ENCODE measurements at places on chromosomes 7 and 10.

DNA sequence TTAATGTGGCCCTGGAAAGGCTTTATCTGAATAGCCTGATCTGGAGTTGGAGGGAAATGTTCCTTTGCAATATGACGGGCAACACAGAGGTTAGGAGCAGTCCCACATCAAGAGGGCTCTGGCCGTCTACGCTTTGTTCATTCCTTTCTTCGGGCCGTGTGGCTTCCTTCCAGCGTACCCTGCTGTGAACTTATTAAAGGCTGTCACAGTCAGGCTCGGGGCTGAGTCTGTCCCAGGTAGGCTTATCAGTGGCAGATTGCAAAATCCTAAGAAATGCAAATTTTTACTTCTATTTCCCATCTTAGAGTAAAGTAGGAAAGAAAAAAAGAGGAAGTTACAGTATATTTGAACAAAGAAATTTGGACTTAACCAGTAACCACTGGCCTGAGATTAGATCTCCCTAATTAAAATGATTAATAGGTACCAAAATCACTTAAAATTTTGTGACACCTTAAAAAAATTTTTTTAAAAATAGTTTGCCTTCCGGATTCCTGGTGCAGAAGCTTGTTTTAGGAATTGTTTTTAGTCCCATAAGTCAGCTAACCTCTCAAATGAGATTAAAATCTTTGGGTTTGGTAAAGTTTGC lies 453.1 kb upstream of the MKI67 start:
- peak; percentile 38 for DNase-seq

GRCh38 chr10:125102821-125103220 lies 57.5 kb downstream of the CTBP2 start:
- no peak for DNase-seq

- DNase-seq = peak; percentile 47
Observed at GRCh38 chr7:72023926-72024325, 388.2 kb downstream of the CALN1 start.

- DNase-seq = peak; percentile 3
Observed at GRCh38 chr7:7920481-7920880, 48.1 kb upstream of the GLCCI1 start.

DNA sequence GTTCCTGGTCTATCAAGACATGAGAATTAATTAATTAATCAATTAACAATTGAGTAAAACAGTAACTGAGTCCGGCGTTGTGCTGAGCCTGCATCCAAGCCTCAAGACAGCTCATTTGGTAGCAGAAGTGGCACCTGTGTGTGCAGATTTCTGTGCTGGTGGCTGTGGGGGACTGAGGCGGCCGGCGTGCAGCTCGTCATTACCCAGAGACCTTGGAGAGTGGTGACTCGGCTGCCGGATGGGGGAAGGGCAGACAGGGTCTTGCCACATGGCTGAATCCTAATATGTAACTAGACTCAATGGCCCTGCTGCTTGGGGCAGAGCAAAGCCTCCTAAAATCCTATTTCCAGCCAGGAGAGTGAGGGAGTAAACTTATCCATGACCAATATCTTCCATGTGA lies 510.2 kb downstream of the TCERG1L start:
- no peak for DNase-seq

DNA sequence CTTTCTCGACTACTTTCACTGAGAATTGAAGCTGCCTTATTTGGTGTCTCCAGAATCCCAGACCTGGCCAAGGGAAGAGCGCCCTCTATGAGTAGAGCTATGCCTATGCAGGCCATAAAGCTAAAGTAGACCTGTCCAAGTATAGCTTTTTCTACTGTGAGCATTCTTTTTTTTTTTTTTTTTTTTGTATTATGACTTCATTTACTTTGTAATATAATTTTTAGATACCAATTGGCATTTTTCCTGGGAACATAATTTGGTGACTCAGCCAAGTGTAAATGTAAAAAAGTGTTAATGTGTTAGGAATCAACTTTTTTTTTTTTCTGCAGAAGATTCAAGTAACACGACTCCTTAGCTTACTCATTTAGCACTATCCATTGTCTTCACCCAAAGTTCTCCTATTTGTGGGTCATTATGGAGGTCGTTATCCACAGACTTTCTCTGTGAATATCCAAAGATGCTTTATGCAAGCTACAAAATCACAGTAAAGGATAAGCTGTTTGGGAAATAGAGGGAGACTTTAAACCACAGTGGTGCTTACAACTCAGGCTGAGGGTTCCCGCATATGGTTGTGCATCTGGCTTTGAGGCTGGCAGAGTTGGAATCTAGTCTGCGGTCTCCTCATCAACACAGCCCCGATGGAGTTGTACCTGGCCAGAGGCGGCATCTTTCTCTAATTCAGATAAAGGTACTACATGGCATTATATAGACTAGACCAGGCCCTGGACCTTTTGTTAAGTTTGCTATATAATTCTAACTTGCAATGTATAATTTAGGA lies 1040.2 kb upstream of the SORCS1 start:
- peak; percentile 53 for DNase-seq

GRCh38 chr7:105742787-105743186 lies 133.6 kb downstream of the ATXN7L1 start:
- DNase-seq = no peak

- DNase-seq = peak; percentile 44
Observed at GRCh38 chr10:100872034-100872791, 40.5 kb upstream of the SLF2 start.

- DNase-seq = no peak
Observed at GRCh38 chr10:119252470-119253151, 45.2 kb downstream of the GRK5 start.

DNA sequence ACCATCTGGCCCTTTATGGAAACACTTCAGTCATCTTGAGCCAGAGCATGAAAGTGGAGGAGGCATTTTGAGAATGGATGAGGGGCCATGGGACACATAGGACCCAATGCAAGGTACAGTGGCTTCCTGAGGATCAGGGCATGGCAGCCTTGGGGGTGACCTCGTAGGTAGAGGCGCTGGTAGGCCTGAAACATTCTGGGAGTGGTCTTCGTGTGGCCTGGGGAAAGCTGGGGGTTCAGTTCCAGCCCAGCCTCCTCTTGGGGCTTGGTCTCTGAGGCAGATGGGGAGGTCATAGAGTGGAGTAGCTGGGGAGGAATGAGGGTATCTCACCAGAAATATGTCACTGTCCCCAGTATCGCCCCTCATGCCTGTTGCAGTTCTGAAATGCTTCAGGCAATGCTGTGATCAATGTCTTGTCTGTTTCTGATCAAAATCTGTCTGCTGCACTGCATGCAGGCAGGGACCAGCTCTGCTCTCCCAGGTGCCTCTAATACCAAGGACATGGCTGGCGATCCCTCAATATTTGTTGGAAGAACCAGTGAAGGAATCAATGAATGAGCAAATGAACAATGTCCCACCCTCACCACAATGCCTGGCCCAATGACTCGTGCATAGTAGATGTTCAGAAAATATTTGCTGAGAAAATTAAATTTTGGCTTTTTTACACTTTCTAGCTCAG lies 90.9 kb downstream of the CHST15 start:
- no peak for DNase-seq

DNA sequence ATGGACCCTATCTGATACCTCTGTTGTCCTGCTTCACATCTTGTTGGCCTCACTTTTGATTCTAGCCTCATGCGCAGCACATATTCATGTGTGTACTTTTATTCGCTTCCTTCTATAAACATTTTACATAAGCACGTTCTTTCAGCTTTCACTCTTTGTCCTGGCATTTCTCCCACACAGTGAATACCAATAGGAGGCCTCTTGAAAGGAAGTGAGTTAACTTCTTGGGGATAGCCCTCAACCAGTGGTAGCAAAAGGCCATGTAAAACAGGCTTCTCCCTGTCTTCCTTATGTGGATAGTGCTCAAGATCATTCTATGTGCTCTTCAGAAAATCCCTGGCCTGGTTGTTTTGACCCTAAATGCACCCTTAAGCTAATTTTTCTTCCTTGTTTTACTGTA lies 633.9 kb upstream of the MBL2 start:
- no peak for DNase-seq

DNA sequence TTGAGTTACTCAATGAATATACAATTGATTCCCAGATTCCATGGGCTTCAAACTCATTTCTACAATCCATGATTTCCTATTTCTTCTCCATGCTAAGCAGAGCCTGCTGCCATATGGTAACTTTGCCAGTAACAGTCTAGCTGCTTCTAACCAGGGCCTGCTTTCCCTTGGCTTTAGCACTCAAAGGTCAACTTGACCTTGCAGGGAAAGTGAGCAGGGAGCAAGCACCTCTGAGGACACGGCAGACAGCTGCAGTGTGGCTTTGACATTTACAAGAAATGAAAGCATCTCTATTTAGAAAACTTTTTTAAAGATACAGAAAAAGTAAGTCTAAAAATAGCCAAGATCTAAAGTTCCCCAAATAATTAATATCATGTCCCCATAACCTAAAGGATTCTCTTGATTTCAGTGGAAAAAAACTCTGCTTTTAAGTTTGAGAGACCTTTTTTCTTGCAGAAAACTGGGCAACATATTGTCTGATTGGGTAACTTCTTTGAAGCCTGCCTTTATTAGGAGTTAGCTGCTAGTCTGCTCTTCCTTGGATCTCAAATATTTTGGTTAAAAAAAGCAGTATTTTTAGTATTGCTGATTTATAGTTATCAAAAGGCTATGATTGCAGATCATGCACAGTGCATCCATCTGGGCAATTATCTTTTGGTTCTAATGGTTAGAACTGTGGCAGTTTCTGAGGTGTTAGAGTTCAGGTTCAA lies 257.9 kb downstream of the AHR start:
- DNase-seq = no peak

GRCh38 chr7:133601617-133602016 lies 348.7 kb downstream of the EXOC4 start:
- no peak for DNase-seq

- no peak for DNase-seq
Observed at GRCh38 chr7:94374721-94375566, 19.8 kb upstream of the COL1A2 start.

DNA sequence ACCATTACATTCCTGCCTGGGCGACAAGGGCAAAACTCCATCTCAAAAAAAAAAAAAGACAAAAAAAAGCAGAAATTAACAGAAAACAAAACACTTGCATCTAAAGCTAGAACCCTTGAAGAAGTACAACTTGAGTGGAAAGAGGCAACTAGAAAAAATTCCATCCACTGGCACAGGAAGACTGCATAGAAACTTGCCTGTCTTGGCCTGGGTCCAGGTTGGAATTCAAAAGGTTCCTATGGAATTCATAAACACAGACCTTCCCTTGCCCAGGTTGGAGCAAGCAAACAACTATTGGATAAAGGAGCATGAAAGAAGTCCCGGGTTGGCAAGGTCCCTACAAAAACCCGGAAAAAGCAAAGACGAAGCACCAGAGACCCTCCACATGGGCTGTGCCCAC lies 69.8 kb downstream of the CCDC71L start:
- no peak for DNase-seq

- no peak for DNase-seq
Observed at GRCh38 chr7:70681469-70682350, 450.2 kb upstream of the GALNT17 start.

DNA sequence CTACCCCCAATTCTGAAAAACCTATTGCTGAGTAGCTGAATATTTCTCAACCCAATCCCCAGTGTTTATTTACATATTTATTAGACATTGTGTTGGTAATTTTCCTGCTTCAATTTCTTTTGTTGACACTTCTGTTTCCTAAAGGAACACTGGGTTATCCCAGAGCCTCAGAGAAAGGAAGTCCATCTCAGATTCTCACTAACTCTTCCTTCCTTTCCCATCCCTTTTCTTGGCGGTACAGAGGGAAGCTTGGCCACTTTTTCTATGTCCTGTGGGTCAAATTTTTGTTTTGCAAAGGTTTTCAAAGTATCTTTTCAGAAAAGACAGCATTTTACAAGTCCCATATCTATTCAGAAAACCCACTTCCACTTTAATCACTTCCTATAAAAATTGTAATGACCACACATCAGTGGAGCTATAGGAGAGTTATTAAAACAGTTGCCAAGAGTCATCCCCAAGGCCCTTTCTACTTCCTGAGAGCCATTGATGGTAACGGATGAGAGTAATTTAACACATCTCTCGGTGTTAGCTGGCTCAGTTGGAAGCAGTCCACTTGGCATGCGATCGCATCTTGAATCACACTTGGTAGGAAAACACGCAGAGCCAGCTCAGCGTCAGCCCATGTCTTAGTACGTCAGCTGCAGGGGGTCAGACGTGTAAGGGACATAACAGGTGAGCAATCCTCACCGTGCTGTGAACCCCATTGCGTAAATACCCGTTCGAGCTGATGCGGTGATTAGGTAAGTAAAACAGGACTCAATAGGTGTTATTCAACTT lies 231.1 kb upstream of the ADARB2 start:
- peak; percentile 4 for DNase-seq

GRCh38 chr10:120437541-120437940 lies 19.5 kb upstream of the PLPP4 start:
- DNase-seq = no peak

GRCh38 chr10:101780187-101780817 lies 2.9 kb downstream of the NPM3 start:
- no peak for DNase-seq

DNA sequence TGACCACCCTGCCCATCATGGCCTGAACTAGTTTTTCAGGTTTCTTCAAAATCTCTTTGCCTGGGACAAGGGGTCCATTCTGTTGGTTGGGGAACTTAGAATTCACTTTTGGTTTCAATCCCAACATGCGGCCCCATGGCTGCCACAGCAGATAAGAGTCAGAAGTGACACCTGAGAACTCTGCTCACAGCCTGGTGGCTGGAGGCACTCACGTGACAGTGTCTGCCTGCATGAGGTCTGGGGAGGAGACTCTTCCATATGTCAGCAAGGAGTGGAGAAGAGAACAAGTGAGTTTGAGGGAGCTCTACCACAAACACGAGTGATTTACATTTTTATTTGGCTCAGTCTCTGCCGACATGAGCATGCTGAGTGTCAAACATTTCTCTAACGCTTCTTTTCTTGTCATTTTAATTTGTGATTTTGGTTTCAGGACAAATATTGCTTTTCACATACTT lies 370.4 kb downstream of the TNS3 start:
- no peak for DNase-seq

DNA sequence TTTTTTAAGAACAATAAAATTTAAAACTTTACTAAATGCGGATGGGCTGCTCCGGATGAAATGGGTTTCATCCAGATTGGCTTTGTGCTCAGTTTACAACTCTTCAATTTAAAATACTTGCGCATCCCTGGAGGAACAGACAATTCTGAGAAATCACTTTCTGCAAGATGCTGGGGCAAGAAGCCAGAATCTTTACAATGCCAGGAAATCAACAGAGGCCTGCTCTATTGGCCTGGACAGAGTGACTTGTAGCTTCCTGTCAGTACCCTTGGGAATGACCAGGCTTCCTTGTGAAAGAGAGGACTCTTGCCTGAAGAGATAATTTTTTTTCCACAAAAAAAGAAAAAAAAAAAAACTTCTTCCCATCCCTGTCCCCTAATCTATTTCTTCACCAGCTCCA lies 3.9 kb upstream of the FAM13C start:
- no peak for DNase-seq

DNA sequence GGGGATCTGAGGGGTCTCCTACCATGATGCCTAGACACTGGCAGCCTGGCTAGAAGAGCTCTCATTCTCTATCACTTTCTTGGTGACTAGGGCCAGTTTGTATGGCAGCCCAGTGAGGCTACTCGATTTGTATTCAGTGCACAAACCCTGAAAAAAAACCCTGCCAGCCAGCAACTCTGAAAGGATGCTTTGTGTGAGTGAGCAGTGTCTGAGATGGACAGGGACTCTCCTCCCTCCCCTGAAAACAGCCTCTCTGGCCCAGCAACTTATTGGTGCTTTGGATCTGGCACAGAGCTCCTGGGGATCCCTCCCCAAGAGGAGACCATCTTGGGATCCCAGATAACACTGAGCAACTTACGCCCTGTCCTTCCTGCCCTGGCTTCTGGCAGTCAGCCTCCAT lies 10.8 kb upstream of the LRRC4 start:
- DNase-seq = no peak

All from common myeloid progenitor, CD34-positive (primary cell).